ENCODE measurements at places on chromosomes 3 and 15.

- no peak for DNase-seq
These were observed 130.9 kb downstream of the IL1RAP start for GRCh38 chr3:190644766-190645165.

DNA sequence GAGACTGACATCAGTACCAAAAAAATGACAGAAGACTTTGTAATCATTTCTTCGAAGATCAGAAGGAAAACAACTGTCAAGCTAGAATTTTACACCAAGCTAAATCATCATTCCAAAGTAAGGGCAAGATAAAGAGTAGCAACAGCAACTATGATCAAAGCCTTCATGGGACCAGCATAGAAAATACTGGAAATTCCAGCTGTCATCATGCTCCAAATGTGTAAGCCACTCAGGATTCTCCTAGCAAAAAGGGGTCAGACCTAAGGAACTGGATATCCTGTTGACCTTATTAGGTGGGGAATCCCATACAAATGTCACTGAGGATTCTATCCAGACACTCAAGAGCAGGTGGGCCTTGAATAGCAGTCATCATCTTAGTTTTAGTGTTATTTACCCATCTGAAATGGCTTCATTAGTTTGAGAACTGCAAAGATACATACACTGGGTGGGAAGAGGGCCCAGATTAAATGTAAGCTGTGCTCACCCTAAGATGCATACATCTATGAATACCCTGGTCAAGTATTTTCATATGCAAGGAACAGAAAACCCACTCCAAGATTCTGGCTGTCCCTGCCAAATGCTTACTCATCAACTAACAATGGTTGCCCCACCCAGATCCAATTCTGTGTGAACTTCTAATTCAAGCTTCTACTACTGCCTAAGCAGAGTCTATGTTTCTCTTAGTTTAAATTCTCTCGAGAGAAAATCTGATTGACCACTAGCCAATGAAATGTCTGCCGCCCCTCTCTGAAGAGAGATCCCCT lies 33.5 kb downstream of the CLDN18 start:
- no peak for DNase-seq

GRCh38 chr15:32704395-32704981 lies 13.3 kb upstream of the GREM1 start:
- DNase-seq, result no peak

- no peak for DNase-seq
These were observed 56.5 kb downstream of the SMAD3 start for GRCh38 chr15:67121644-67122605.

GRCh38 chr15:58737298-58737697 lies 12.2 kb downstream of the ADAM10 start:
- no peak for DNase-seq

GRCh38 chr3:110343945-110344344 lies 727.7 kb upstream of the NECTIN3 start:
- no peak for DNase-seq

DNA sequence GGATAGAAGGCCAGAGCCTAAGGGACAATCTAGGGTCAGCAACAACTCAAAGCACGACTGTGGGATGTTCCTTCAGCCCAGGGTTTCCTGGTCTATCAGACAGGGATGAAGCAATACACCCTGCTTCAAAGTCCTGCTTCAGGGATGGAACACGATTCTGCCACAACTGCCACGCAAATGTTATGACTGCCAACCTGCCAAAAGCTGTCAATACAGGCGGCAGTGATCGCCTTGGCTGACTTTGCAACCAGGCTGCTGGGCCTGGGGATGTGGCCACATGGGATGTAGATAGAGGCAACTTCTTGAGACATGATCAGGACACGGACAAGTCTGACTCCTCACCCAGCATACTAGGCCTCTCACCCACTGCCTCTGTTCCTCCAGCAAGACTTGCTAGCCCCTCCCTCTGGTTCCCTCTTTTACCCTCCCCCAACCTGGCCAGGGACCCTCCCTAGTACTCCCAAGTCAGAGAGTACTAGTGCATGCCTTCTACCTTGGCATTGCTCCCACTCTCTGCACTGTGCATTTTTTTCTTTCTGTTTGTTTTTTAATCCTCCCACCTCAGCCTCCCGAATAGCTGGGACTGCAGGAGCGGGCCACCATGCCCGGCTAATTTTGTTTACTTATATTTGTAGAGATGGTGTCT lies 7.6 kb downstream of the CCDC12 start:
- DNase-seq, result no peak

GRCh38 chr3:71582612-71583565 lies 639 bp downstream of the FOXP1 start:
- peak; percentile 58 for DNase-seq

GRCh38 chr15:99139276-99139675 lies 34.4 kb downstream of the SYNM start:
- DNase-seq, result no peak

DNA sequence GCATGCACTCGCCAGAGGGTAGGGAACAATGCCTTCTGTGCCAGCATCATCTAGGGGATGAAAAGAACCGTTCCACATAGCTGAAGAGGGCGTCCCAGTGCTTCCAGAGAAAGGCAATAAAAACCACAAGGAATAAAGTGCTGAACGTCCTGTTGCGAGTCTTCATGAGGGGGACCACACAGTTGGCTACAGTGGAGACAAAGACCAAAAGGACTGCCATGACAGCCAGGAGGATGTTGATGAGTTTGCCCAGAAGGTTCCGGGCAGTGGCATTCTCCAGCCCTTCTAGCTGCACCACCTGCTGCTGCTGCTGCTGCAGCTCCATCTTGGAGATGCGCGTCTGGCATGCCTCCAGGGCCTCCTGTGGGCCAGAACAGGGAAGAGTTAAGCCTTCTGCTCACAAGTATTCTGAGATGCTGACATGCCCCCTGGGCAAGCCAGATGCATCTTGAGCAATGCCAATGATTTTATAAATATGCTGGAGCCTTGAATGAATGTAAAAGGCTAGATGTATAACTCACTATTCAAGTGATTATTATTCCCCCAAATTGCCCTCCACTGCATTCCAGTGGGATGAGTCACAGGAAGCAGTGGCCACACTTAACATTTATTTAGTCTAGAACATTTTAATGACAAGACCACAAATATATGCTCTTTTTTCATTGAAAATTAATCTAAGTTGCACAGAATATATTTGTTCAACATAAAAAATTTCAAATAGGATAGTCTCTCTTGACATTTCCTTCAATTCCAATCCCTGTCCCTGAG lies 45.1 kb upstream of the PLXND1 start:
- no peak for DNase-seq

- DNase-seq, result no peak
These were observed 249.4 kb upstream of the PLSCR5 start for GRCh38 chr3:146854523-146854922.

- DNase-seq, result peak; percentile 2
These were observed 1.0 kb downstream of the MYO9A start for GRCh38 chr15:72116731-72117485.

Measured in stimulated activated CD8-positive, alpha-beta memory T cell treated with anti-CD3 and anti-CD28 coated beads, Interleukin-15, amount 100 ng/mL, for 48 hours (primary cell).